Uterus (tissue), 4 donors: ENCODE measurements at places on chromosomes 13 and 19. TPM values are rescaled to one million over a fixed set of nuclear protein-coding genes. Genes with fewer than 3 reads are reported as not detected.
A peak's percentile ranks its signal among the peaks of the same experiment; 100 is the strongest.

The ZNF607 gene
- 24.3 TPM for total RNA-seq

The CCDC8 gene
- total RNA-seq, result 89.1 TPM

The F7 gene
- total RNA-seq, result 0.69 TPM

The SPRYD7 gene
- total RNA-seq, result 0.59 TPM

The LILRA5 gene
- total RNA-seq, result 9.7 TPM

The IGFL2 gene
- total RNA-seq, result not detected

The ZNF763 gene
- total RNA-seq, result 2.4 TPM

The TLE2 gene
- total RNA-seq, result 26.4 TPM

The ZNF682 gene
- total RNA-seq, result 1.3 TPM

The ODAD3 gene
- total RNA-seq, result not detected

The TLE6 gene
- total RNA-seq, result not detected

DNA sequence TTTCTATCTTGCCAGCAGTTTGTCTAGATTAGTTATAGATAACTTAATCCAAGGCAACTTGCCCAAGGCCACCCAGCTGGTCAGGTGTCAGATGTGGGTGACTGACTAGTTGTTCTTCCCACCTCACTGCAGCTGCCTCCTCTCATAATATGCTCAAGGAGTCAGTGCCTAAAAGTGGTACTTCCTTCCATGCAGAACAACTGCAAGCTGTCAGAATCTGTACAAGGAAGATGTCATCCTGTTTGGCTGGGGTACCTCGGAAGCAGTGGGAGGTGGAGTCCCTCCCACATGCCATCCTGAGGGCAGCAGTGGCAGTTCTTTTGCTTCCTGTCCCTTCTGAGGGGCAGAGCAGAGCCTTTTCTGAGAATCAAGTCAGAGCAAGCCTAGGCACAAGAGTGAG is 193.2 kb upstream of the RFC3 start:
- H3K36me3 ChIP-seq, result no peaks in the 10 kb centered on the region
- no peaks in the 10 kb centered on the region for H3K27me3 ChIP-seq
- no peak for DNase-seq
- H3K27ac ChIP-seq, result no peak overlapping the region
- no peaks in the 10 kb centered on the region for H3K4me1 ChIP-seq
- H3K4me3 ChIP-seq, result no peak overlapping the region

- H3K4me3 ChIP-seq, result no peak overlapping the region
- DNase-seq, result no peak
- H3K27ac ChIP-seq, result no peak overlapping the region
- H3K27me3 ChIP-seq, result no peaks in the 10 kb centered on the region
- no peaks in the 10 kb centered on the region for H3K36me3 ChIP-seq
Measured at GRCh38 chr13:35695448-35695770, 218.9 kb upstream of the MAB21L1 start.

DNA sequence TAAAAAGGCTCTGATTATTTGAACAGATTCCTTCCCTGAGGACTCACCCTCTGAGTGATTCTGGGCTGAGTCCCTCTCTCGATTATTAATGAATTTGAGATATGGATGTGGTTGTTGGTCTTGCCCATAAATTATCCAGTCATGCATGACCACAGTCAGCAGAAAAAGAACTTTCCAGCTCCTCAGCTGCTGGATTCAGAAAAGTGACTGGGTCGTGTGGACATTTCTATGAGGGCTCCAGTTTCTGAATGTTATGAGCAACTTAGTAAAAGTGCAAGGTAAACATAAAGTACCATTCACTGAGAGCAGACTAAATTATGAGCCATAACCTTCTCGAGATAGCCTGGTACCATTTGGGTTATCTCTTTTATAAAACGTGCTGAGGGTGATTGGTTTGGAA is 100.1 kb upstream of the CLDN10 start:
- no peak for DNase-seq
- no peaks in the 10 kb centered on the region for H3K4me1 ChIP-seq
- no peak overlapping the region for H3K27ac ChIP-seq

GRCh38 chr13:43389573-43389972 is 366.2 kb downstream of the DNAJC15 start:
- no peak for DNase-seq
- H3K36me3 ChIP-seq, result no peaks in the 10 kb centered on the region
- H3K4me3 ChIP-seq, result no peak overlapping the region
- H3K27ac ChIP-seq, result no peak overlapping the region

DNA sequence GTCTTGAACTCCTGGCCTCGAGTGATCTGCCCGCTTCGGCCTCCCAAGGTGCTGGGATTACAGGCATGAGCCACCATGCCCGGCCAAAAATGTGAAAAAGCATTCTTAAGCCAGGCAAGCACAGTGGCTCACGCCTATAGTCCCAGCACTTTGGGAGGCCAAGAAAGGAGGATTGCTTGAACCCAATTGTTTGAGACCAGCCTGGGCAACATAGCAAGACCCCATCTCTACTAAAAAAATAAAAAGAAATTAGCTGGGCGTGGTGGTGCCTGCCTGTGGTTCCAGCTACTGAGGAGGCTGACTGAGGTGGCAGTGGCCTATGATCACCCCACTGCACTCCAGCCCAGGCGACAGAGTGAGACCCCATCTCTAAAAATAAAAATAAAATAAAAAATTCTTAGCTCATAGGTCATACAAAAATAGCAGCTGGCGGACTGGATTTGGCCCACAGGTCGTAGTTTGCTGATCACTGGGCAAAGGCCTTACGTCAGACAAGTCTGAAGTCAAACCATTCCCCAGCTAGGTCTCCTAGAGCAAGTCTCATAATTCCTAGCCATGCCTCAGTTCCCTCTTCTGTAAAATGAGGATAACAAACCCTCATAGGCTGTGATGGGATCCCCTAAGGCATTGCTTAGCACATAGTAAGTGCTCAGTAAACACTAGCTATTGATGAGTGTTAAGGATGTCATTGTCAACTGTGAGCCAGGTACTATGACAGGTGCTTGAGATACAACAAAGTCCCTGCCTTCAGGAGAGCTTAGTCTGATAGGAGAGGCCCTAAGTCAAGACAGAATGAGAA is 36.0 kb downstream of the INSR start:
- no peaks in the 10 kb centered on the region for H3K27me3 ChIP-seq
- peaks cover 4% of the 10 kb centered on the region for H3K4me1 ChIP-seq
- DNase-seq, result no peak
- no peaks in the 10 kb centered on the region for H3K36me3 ChIP-seq

- no peaks in the 10 kb centered on the region for H3K36me3 ChIP-seq
- H3K4me1 ChIP-seq, result peaks cover 5% of the 10 kb centered on the region
- DNase-seq, result peak; percentile 60
- H3K27me3 ChIP-seq, result no peaks in the 10 kb centered on the region
- H3K4me3 ChIP-seq, result peak overlapping the region; percentile 42
Measured at GRCh38 chr19:36009220-36009619, 607 bp upstream of the SYNE4 start.

GRCh38 chr13:40985381-40986100 is 33.6 kb downstream of the ELF1 start:
- H3K27me3 ChIP-seq, result no peaks in the 10 kb centered on the region
- peaks cover 4% of the 10 kb centered on the region for H3K4me1 ChIP-seq
- H3K36me3 ChIP-seq, result no peaks in the 10 kb centered on the region
- DNase-seq, result no peak
- H3K27ac ChIP-seq, result peak overlapping the region; percentile 58
- H3K4me3 ChIP-seq, result no peak overlapping the region

GRCh38 chr19:58279925-58280316 is 1.2 kb downstream of the ZNF8 start:
- H3K36me3 ChIP-seq, result no peaks in the 10 kb centered on the region
- DNase-seq, result no peak
- peak overlapping the region; percentile 84 for H3K4me3 ChIP-seq
- no peak overlapping the region for H3K27ac ChIP-seq

DNA sequence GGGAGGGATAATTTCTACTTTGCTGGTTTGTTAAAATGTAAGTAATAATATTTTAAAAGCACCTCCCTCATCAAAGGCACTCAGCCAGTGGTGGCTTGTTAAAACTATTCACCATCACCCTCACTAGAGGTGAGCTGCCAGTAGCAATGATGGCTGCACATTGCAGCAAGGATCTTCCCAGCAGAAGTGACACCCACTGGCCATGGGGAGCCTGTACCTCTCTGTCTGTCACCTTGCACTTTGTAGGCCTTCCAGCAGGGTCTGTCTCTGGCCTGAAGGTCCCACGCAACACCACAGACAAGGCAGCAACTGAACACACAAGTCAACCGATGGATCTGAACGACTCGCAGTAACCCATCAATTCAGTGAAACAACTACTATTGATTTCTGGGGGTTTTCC is 47.3 kb upstream of the C13orf42 start:
- H3K27me3 ChIP-seq, result no peaks in the 10 kb centered on the region
- H3K36me3 ChIP-seq, result no peaks in the 10 kb centered on the region
- no peak overlapping the region for H3K4me3 ChIP-seq
- H3K4me1 ChIP-seq, result no peaks in the 10 kb centered on the region

DNA sequence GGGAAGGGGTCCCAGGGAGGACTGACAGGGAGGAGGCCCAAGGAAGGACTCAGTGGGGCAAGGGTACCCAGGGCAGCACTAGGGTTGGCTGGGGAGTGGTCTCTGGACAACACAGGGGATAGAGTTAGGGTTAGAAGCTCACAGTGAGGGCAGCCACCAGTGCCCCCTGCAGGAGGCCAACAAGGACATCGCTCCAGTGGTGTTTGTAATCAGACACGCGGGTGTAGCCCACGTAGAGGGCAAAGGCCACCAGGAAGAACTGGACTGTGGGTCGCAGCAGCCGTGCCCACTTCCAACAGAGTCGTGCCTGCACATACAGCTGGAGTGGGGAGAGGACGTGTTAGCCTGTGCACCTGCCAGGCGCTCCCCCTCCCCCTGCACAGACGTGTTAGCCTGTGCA is 9.2 kb downstream of the PLPP2 start:
- DNase-seq, result no peak
- no peaks in the 10 kb centered on the region for H3K27me3 ChIP-seq
- H3K27ac ChIP-seq, result no peak overlapping the region
- no peak overlapping the region for H3K4me3 ChIP-seq

- no peak for DNase-seq
- no peaks in the 10 kb centered on the region for H3K27me3 ChIP-seq
- H3K36me3 ChIP-seq, result no peaks in the 10 kb centered on the region
- H3K4me1 ChIP-seq, result peaks cover 3% of the 10 kb centered on the region
Measured at GRCh38 chr13:40549500-40550094, 116.8 kb downstream of the FOXO1 start.

GRCh38 chr19:43804432-43804831 is 2.2 kb upstream of the LYPD5 start:
- no peaks in the 10 kb centered on the region for H3K27me3 ChIP-seq
- no peak overlapping the region for H3K4me3 ChIP-seq
- DNase-seq, result no peak
- no peaks in the 10 kb centered on the region for H3K36me3 ChIP-seq
- no peaks in the 10 kb centered on the region for H3K4me1 ChIP-seq

GRCh38 chr19:34506026-34506370 is 24.4 kb downstream of the WTIP start:
- no peaks in the 10 kb centered on the region for H3K36me3 ChIP-seq
- H3K4me1 ChIP-seq, result no peaks in the 10 kb centered on the region
- no peak for DNase-seq

- H3K4me3 ChIP-seq, result no peak overlapping the region
- no peak overlapping the region for H3K27ac ChIP-seq
- H3K36me3 ChIP-seq, result no peaks in the 10 kb centered on the region
- peaks cover 15% of the 10 kb centered on the region for H3K27me3 ChIP-seq
- peaks cover 9% of the 10 kb centered on the region for H3K4me1 ChIP-seq
Measured at GRCh38 chr19:39085392-39085791, 1.2 kb downstream of the ACP7 start.

GRCh38 chr13:95335667-95336066 is 34.4 kb upstream of the ABCC4 start:
- H3K27me3 ChIP-seq, result no peaks in the 10 kb centered on the region
- H3K4me1 ChIP-seq, result no peaks in the 10 kb centered on the region
- no peak overlapping the region for H3K27ac ChIP-seq
- H3K4me3 ChIP-seq, result no peak overlapping the region
- no peaks in the 10 kb centered on the region for H3K36me3 ChIP-seq

GRCh38 chr13:27691207-27691606 is 69.5 kb downstream of the POLR1D start:
- no peaks in the 10 kb centered on the region for H3K4me1 ChIP-seq
- H3K27me3 ChIP-seq, result no peaks in the 10 kb centered on the region
- H3K36me3 ChIP-seq, result no peaks in the 10 kb centered on the region
- no peak overlapping the region for H3K4me3 ChIP-seq

DNA sequence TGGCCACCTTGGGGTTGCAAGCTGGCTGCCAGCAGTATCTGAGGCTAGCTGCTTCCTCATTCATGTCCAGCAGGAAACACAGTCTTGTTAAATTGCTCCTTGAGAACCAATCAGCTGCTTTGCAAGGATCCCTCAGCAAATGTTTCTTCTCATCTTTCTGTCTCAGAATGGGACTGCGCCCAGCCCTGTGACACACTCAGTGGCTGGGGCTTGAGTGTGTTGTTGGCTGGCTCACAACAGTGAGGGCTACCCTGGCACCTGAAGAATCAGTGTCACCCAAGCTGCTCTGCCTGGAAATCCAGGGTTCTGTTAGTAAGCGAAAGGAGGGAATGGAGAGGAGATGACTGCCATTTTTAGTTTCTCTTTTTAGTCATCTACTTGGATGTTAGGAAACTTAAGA is 317.2 kb downstream of the DCT start:
- H3K27me3 ChIP-seq, result no peaks in the 10 kb centered on the region

- no peaks in the 10 kb centered on the region for H3K4me1 ChIP-seq
- peak; percentile 75 for DNase-seq
- H3K27ac ChIP-seq, result peak overlapping the region; percentile 52
- H3K36me3 ChIP-seq, result no peaks in the 10 kb centered on the region
- no peak overlapping the region for H3K4me3 ChIP-seq
Measured at GRCh38 chr19:46728693-46729339, 11.9 kb upstream of the PRKD2 start.
